ENCODE measurements at places on chromosomes 3 and 15.

GRCh38 chr3:4471907-4472306, 4.8 kb upstream of the SUMF1 start:
- DNase-seq = no peak

DNA sequence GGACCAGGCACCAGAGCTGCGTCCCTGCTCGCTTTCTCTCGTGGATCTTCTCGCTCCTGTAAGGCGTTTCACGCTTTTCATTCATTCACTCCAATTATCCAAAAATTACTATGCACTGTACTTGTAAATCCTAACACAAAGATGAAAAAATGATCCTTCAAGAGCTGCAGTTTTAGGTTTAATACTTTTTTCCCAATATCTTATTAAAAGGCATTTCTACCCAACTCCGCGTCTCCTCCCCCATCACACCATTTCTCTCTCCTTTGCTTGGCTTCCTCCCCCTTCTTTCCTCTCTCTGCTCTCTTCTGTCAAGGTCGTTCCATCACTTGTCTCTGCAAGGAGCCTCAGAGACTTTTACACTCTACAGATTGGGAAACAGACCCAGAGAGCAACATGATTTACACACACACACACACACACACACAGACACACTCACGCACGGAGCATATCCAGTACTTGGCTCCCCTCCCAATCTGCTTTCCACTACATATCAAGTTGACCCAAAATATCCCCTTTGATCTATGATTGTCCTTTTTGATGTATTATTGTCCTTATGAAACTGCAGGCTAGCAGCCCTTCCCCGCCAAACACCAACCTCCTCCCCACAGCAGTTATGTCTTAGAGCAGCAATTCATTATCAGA, 479 bp upstream of the CLDN1 start:
- no peak for DNase-seq

DNA sequence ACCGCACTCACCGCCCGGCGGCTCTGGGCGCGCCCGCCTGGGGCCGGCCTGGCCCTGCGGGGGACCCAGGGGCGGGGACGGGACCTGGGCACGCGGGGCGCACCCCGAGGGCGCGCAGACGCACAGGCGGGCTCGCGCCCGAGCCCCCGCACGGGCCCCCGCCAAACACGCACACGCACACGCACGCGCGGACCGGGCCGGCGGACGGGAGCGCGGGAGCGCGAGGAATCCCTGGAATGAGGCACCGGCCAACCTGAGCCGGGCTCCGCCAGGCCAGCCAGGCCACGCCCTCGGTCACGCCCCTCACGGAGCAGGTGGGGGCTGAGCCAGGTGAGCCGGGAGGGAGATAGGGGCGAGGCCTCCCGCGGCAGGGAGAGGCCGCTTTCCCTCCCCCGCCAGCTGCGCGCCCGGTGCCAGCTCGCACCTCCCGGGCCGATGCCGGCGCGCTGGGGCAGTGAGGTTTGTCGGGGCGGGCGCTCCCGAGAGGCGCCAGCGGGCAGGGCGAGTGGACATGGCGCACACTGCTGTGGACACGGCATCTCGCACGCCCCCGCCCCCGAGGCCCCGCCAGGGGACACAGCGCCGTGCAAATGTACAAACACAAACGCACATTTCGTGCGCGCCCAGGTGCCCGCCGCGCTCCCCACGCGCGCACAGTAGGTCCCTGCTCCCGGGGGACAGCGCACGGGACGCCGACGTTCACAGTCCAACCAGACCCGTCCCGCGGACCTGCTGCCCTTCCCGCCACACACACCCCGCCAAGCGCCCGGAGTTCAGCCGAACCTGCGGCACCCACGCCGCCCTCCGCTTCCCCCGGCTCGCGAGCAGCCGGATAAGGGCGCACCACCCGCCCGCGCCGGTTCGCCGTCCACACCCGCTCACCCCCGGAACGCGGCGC, 75.9 kb upstream of the VGLL4 start:
- peak; percentile 49 for DNase-seq

DNA sequence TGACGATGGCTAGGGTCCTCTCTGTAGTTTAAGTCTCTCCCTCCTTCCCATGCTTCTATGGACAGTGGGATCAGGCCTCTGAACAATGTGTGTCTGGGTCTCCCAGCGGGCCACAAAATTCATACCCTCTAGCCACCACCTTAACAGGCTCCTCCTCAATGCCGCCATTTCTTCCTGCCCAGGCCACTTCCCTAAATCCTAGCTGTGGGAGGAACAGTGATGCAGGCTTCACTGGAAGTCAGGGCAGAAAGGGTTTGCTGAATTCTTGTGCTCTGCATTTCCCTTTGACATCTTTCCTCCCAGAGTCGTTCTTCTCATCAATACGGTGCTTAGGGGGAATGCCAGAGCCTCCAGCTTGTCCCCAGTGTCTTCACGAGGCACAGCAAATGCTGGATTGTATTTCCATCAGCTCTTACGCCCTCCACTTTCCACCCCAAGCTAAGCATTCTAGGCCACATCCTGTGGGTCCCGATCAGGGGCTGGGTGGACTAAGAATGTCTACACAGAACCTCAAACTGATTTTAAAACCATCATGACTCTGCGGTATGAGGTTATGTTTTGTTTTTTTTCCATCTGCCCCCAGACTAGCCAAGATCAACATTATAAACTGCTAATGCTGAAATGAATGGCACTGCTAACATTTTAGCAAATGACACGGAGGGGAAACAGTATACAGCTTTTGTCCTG, 11.9 kb upstream of the LDHAL6B start:
- DNase-seq = no peak

DNA sequence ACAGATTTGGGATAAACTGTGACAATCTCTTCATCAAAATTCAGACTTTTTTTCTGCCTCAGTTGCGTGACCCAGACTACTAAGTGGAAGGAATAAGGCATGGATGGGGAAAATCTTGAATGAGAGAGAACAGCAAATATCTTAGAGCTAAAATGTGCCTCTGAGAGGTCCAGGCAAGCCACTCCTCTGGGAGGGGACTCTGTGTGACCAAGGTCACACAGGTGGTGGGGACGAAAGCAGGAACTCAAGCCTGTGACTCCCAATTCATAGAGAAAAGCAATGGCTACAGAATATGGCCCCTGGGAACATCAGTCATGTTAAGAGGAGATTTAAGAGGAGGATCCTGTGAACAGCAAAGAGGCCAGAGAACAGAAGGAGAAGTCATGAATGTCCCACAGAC, 268.1 kb downstream of the FOXP1 start:
- no peak for DNase-seq

DNA sequence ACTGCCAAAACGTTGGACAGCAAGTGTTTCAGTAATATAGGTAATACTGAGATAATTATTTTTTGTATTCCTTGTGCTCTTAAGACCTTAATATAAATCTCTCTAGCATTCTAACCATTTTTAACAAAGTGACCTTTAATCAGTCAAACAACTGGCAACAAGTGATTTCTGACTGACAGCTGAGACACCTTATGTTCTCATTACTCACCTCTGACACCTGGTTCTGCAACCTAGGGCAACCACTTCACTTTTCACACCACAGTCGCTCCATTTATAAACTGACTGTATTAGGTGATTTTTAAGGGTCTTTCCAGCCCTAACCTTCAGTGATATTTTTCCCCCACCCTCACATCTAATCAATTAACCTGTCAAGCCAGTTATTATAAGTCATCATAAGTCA, 60.4 kb upstream of the C15orf61 start:
- DNase-seq = no peak

- DNase-seq = no peak
Observed at GRCh38 chr15:81026836-81027599, 26.3 kb downstream of the TLNRD1 start.

GRCh38 chr15:98380721-98381120, 267.6 kb upstream of the IGF1R start:
- DNase-seq = no peak

DNA sequence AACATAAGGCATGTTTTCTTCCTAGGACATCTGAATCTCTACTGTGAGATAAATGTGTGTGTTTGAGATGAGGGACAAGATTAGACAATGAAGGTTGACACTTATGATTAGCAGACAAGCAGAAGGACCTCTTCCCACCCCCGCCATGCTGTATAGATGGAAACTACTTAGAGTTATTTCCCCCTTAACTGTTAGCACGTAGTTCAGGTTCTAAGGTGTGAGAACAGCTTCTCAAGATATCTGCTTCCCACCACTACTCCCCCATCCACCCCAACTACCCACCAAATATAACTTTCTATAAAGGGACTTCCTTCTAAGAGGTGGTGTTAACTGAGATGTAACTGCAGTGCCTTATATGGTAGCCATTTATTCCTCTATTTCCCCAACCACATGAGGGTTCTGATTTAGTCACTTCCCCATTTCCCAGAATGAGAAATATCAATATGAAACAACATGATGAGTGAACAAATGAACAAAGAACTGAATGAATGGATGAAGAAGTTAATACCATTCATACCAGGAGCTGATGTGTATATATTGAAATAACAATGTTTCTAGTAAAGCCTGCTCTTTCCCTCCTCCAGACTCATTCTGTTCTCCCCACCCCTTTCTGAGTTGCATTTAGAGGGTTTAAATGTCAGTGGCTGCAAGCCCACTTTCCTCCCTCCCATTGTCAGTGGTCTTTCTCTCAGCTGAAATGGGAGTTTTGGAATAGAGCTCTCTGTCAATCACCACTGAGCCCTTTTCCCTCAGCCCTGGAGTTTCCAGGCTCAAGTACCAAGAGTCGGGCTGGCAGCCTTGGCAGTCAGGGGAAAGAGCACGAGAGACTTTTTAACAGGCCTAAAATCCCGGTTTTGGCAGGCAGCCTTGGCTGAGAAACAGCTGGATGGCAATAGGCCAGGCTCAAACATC, 7.7 kb upstream of the RFTN1 start:
- DNase-seq = no peak

DNA sequence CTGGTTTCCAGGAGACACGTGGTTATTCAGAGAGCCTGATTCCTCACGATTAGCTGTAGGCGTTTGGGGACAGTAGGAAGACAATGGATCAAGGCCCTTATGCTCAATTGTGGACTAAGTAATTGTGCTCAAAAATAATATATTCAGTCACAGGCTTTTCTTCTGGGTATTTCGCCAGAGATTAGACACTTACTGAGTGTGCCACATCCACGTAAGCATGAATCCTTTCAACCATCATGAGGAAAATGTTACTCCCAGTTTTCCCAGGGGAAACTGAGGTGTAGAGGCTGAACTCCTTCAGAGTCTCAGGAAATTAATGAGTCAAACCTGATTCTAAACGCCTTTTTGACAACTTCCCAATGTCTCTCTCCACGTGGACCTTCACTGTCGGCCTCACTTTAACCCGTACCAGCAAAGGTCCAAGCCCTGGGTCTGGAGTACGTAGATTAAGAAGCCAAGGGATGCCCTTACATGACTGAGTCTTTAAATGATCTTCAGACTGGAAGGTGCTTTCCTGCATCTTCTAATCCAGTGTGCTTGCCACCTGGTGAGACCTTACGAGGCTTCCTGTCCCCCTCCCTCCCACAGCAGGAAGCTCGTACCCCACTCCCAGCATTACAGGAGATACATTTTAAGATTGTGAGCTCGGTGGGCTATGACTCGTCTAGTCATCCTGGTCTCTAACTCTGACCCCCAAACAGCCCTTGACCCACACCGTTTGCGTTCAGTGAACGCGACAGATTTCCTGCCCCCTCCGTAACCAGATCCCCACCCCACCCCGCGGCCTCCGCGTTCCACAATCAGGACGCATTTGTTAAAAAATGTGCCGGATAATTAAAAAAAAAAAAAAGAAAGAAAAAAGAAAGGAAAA, 1.7 kb downstream of the PKM start:
- DNase-seq = peak; percentile 28

GRCh38 chr3:153061938-153062528, 100.0 kb upstream of the RAP2B start:
- DNase-seq = no peak

DNA sequence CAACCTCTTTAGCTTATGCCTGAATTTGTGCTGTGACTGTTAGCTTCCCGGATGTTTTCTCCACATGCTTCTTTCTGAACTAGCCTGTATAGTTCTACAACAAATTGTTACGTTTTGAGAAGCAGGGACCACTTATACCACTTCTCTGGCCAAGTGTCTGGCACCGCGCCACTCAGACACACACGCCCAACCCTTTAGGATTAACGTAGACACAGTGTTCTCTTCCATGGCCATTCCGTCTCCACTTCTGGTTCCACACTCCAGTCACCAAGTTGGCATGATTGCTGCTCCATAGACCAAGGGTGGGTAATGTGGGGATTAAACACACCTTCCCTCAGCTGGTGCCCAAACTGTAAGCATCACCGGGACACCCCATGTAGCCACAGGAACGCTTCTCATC, 755 bp upstream of the TMEM108 start:
- DNase-seq = no peak

DNA sequence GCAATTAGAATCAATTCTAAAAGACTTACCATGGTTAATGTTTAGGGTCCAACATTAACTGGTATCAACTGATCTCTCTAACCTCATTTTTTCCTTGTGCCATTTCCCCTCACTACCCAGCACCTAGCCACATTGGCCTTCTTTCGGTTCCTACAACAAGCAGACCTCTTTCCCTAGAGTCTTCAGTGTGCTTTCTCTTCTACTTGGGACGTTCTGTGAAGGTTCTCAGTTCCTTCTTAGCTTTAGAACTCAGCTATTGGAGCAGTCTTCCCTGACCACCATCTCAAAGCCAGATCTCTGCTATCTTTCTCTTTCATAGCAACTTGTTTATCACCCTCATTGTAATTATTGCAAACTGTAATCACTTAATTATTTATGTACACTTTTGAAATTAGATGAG, 31.5 kb upstream of the MINDY4B start:
- no peak for DNase-seq

DNA sequence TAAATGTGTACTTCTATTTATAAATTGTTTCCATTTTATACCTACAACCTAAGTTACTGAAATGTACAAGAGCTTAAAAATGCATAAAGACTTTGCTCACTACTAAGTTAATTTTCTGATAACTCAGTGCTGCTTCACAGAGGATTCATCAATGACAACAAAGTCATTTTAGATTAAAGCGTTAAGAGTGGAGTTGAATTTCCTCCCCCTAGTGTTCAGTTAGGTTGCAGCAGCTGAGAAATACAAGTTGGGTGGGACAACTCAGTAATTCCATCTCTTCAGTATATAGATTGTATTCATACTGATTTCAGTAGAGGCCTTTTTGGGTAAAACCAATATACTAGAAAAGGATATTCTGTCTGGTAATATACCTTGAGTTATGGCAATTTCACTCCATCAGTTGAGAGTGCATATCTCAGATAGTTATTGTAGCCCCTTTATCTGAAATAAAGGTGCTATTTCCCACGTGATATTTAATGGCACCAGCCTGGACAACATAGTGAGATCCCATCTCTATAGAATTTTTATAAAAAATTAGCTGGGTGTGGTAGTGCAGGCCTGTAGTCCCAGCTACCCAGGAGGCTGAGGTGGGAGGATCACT, 6.9 kb upstream of the RPL35A start:
- DNase-seq = no peak

GRCh38 chr3:156256256-156256655, 135.9 kb downstream of the KCNAB1 start:
- no peak for DNase-seq

DNA sequence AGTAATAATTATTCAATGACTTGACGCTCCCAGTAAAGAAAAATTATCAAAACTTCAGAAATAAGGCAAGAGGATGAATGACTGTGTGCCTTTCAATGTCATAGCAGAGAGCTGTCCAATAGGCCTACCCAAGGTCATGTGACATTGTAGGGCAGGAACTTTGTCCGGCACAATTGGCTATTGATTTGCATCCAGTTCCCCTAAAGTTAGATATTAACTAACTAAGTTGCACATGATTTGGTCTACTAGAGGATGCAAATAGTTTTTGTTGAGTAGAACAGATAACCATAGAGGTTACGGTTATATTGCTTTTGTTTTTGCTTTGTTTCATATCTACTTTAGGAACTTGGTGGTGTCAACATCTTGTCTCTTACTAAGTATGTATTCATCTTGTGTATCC, 127.9 kb upstream of the PFN2 start:
- no peak for DNase-seq

GRCh38 chr3:66145408-66145733, 75.4 kb upstream of the SLC25A26 start:
- DNase-seq = no peak

Measured in activated CD4-positive, alpha-beta T cell treated with anti-CD3 and anti-CD28 coated beads, Interleukin-2, amount 50 U/mL, for 24 hours (primary cell).